ENCODE measurements at places on chromosomes 7 and 10. TPM values are rescaled to one million over a fixed set of nuclear protein-coding genes. Genes with fewer than 3 reads are reported as not detected.

DNA sequence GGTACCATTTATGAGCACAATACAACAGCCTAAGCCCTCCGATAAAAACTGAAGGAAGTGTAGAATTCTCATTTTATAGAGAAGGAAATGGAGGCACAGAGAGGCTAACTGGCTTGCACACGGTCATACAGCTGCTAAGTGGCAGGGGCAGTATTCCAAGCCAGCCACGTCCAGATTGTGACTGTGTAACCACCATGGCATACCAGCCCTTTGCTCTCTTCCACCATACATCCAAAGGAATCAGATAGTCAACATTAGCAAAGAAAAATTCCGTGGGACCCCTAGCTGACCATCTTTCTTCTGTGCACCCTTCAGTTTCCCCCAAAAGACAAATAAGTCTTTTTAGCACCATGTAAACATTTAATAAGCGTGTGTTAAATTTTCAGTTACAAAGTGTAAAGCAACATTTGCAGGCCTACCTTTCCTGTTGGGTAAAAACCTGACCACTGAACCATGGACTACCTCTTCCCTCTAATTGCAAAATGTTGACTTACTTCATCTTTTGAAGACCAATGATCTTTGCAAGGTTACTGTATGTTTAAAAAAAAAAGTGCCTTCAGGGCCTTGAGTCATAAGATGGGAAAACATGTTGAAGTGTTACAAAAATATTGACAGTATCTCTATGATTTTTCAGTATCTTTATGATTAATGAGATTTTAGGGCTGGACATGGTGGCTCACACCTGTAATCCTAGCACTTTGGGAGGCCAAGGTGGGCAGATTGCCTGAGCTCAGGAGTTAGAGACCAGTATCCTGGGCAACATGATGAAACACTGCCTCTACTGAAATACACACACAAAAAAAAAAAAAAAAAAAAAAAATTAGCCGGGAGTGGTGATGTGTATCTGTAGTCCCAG lies 24.3 kb upstream of the PDZD8 start:
- no peak for DNase-seq

The DNAH11 gene
- 0.25 TPM for total RNA-seq

The RSPH10B2 gene
- 0.33 TPM for total RNA-seq

GRCh38 chr7:155983176-155983815 lies 171.0 kb upstream of the SHH start:
- no peak for DNase-seq

The FAM237B gene
- total RNA-seq: not detected

DNA sequence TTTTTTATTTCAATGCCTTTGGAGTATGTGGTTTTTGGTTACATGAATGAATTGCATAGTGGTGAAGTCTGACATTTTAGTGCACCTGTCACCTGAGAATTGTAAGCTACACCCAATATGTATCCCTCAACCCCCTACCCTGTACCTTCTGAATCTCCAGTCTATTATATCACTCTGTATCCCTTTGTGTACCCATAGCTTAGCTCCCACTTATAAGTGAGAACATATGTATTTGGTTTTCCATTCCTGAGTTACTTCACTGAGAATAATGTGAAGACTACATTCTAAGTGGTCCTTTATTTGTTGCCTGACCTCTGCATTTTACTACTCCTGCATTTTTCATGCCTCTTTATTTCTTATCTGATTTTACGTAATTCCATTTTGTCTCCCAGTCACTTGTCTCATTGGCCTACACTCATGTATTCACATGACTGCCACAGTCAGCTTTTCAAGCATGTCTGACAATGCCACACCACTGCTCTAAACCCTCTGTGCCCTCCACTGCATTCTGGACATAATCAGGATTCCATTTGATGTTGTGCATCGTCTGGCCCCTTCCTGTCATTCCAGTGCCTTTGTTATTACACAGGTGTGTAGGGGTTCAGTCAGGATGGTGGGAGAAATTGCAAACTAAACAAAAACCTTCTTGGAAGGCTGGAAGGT lies 1325.5 kb downstream of the XPNPEP1 start:
- DNase-seq: no peak

The GPRIN2 gene
- total RNA-seq: not detected

DNA sequence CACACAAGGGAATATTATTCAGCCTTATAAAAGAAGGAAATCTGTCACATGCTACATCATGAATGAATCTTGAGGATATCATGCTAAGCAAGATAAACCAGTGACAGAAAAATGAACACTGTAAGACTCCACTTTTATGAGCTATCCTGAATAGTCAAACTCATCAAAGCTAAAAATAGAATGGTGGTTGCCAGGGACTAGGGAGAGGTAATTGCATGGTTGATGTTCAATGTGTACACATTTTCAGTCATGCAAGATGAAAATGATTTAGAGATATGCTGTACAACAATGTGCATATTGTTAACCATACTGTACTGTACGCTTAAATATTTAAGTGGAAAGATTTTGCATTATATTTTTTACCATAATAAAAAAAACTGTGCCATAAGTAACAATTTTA lies 1349.1 kb downstream of the XPNPEP1 start:
- DNase-seq: no peak

- DNase-seq: no peak
These were observed 18.1 kb downstream of the CCDC126 start for GRCh38 chr7:23615331-23615730.

The PODXL gene
- total RNA-seq: 0.86 TPM

GRCh38 chr10:3616880-3617279 lies 168.1 kb downstream of the KLF6 start:
- DNase-seq: no peak

- DNase-seq: no peak
These were observed 27.8 kb downstream of the STEAP4 start for GRCh38 chr7:88278881-88279280.

GRCh38 chr10:33416209-33416608 lies 81.7 kb upstream of the NRP1 start:
- DNase-seq: no peak

The XPNPEP1 gene
- 54.7 TPM for total RNA-seq

The SEMA3C gene
- total RNA-seq: not detected

- DNase-seq: no peak
These were observed 93.9 kb downstream of the ATXN7L1 start for GRCh38 chr7:105782391-105783042.

The SGCE gene
- total RNA-seq: not detected

The DLD gene
- 83.5 TPM for total RNA-seq

- DNase-seq: no peak
These were observed 222.7 kb downstream of the MLLT10 start for GRCh38 chr10:21756707-21757106.

DNA sequence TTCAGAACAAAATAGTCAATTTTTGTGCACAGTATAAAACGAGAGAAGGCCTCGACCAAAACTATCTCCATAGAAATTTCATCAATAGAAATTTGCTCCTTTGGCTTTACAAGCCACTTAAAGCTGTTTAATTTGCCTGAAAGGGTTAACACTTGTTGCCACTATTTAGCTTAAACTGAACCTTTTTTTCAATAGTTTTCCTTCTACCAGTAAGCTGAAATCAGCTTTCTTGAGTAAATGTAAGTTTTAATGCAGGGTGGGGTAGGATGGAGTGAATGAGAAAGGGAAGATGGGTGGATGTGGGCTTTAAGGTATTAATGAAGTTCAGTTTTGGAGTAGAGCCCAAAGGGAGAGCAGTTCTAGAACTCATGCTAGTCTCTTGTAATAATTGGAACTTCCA lies 39.5 kb downstream of the ARL4A start:
- DNase-seq: no peak

The PDK4 gene
- not detected for total RNA-seq

DNA sequence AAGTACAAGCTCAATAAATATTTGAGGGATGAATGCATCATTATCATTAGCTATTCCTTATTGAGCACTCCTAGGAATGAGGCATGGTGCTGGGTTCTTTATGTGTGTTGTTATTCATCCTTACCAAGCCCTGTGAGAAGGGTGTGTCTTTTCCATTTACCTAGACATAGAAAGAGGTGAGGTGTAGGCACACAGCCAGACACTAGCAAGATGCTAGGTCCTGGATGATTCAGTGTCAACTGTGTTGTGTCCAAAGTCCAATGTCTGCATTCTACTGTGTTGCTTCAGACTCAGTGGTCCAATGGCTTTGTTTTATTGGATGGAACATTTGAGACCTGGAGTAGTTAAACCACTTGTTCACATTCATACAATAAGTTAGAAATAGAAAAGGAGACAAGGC lies 605.5 kb downstream of the LRMDA start:
- DNase-seq: no peak

- DNase-seq: no peak
These were observed 884.1 kb downstream of the NRG3 start for GRCh38 chr10:82759050-82759449.

GRCh38 chr7:49597805-49598204 lies 175.6 kb upstream of the VWC2 start:
- DNase-seq: no peak

The KDM7A gene
- total RNA-seq: 50.2 TPM

GRCh38 chr7:84194484-84195271 lies at the start of gene SEMA3A:
TSS of gene SEMA3A (minus strand) at chr7:84194789. CDS start at chr7:84194586, 203 bp downstream.
- peak; percentile 15 for DNase-seq

The MSANTD7 gene
- total RNA-seq: 20.2 TPM

The ZNF485 gene
- total RNA-seq: 0.92 TPM
